ENCODE measurements at places on chromosomes 13 and 19. TPM values are rescaled to one million over a fixed set of nuclear protein-coding genes. Genes with fewer than 3 reads are reported as not detected.

The DACT3 gene
- total RNA-seq, result 0.63 TPM

The BAX gene
- 26.6 TPM for total RNA-seq

The TTYH1 gene
- total RNA-seq, result 0.31 TPM

The PSG1 gene
- not detected for total RNA-seq

The SLC25A41 gene
- total RNA-seq, result not detected

The FRY gene
- total RNA-seq, result 12.5 TPM

The CCL25 gene
- total RNA-seq, result not detected

The ZNF493 gene
- 71.2 TPM for total RNA-seq

The FLT1 gene
- total RNA-seq, result 1.8 TPM

The MAMSTR gene
- total RNA-seq, result 0.10 TPM

The KIR3DL2 gene
- 0.84 TPM for total RNA-seq

The N4BP2L1 gene
- total RNA-seq, result 45.2 TPM

The ZNF541 gene
- total RNA-seq, result 0.21 TPM

The NAA16 gene
- total RNA-seq, result 56.4 TPM

The DAND5 gene
- not detected for total RNA-seq

The ADGRL1 gene
- 4.0 TPM for total RNA-seq

The FBXO27 gene
- total RNA-seq, result not detected

The STAP2 gene
- total RNA-seq, result 0.42 TPM

The ZNF587B gene
- 25.5 TPM for total RNA-seq

The C19orf85 gene
- not detected for total RNA-seq

The TPTE2 gene
- total RNA-seq, result not detected

The KLHL1 gene
- not detected for total RNA-seq

The TMEM59L gene
- not detected for total RNA-seq

The NMRK2 gene
- total RNA-seq, result not detected

The CA11 gene
- 2.4 TPM for total RNA-seq

The SPINT2 gene
- total RNA-seq, result 34.5 TPM

The ABHD13 gene
- 28.5 TPM for total RNA-seq

The AMER2 gene
- total RNA-seq, result 0.10 TPM

The ZNF417 gene
- total RNA-seq, result 23.2 TPM

The MBD3L2 gene
- not detected for total RNA-seq

The KCTD12 gene
- 29.1 TPM for total RNA-seq

The HSPB6 gene
- not detected for total RNA-seq

The DAZAP1 gene
- 63.0 TPM for total RNA-seq

The SPTBN4 gene
- total RNA-seq, result under 0.01 TPM

The SOHLH2 gene
- not detected for total RNA-seq

The SERPINE3 gene
- total RNA-seq, result 0.10 TPM

The CRX gene
- not detected for total RNA-seq

The MYO16 gene
- total RNA-seq, result 0.94 TPM

The ZNF628 gene
- 3.5 TPM for total RNA-seq

The ATP13A1 gene
- total RNA-seq, result 78.2 TPM

The CYP4F8 gene
- total RNA-seq, result under 0.01 TPM

The FAM216B gene
- not detected for total RNA-seq

The ZIC2 gene
- not detected for total RNA-seq

The NCR1 gene
- 10.4 TPM for total RNA-seq

The ACER1 gene
- 0.42 TPM for total RNA-seq

The ZFR2 gene
- total RNA-seq, result 0.21 TPM

The B3GNT8 gene
- 0.42 TPM for total RNA-seq

The CFD gene
- total RNA-seq, result 148 TPM

The GNG7 gene
- total RNA-seq, result 2.0 TPM

The DLEU7 gene
- 0.84 TPM for total RNA-seq

The CD209 gene
- total RNA-seq, result 0.21 TPM

Measured in mononuclear cell (primary cell).